Activated naive CD4-positive, alpha-beta T cell treated with anti-CD3 and anti-CD28 coated beads, Interleukin-2, amount 10 ng/mL, durations not matched to agents 5 hours and 36 hours (primary cell): ENCODE measurements at places on chromosomes 3 and 15. TPM values are rescaled to one million over a fixed set of nuclear protein-coding genes. Genes with fewer than 3 reads are reported as not detected.

The ANKRD63 gene
- 0.26 TPM for total RNA-seq

The CISH gene
- 389 TPM for total RNA-seq

The EXD1 gene
- not detected for total RNA-seq

The UPK1B gene
- total RNA-seq: not detected

The CD86 gene
- 1.4 TPM for total RNA-seq

The KY gene
- not detected for total RNA-seq

The P3H2 gene
- not detected for total RNA-seq
